LHCN-M2 (cell line): ENCODE measurements at places on chromosomes 12 and 14. TPM values are rescaled to one million over a fixed set of nuclear protein-coding genes. Genes with fewer than 3 reads are reported as not detected.

Gene SCN8A
- total RNA-seq = 7.2 and 7.4 TPM in 2 replicates

Gene WSB2
- 126 and 131 TPM in 2 replicates for total RNA-seq

DNA sequence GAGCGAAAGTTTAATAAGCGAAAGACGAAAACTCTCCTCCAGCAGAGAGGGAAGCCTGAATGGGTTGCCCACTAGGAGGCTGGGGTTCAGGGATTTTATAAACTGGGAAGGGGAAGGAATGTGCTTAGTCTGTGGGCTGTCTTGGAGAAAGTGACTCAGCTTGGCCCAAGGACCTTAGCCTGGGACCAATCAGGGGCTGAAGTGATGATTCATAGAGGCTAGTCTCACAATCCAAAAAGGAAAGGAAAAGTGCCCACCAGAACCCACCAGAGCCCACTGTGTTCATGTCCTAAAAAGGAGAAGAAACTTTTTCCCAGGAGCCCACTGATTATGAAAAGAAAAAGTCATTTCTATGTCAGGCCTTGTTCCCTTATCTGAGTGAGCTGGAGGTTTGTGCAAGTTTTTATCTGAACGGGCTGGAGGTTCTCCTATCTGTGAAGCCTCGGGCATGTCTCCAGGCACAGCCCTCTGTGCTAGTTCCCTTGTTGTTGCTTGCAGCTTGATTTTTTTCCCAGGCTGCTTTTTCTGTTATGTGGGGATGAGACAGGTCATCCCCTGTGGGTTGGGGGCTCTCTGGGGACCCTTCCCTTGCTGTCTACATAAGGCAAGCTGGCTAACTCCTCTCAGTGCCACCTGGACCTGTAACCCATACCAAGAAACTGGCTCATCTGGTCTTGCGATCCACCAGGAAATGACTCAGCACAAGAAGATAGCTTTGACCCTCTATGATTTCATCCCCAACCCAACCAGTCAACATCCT is 8.3 kb upstream of the GOLGA5 start:
- peak; percentile 50 for DNase-seq

GRCh38 chr12:71223139-71223538 is 65.3 kb upstream of the TSPAN8 start:
- DNase-seq = no peak

Gene SERPINA4
- not detected in 2 replicates for total RNA-seq

Gene SYCP3
- 0.34 TPM in 1 of 2 replicates, not detected in the other for total RNA-seq

DNA sequence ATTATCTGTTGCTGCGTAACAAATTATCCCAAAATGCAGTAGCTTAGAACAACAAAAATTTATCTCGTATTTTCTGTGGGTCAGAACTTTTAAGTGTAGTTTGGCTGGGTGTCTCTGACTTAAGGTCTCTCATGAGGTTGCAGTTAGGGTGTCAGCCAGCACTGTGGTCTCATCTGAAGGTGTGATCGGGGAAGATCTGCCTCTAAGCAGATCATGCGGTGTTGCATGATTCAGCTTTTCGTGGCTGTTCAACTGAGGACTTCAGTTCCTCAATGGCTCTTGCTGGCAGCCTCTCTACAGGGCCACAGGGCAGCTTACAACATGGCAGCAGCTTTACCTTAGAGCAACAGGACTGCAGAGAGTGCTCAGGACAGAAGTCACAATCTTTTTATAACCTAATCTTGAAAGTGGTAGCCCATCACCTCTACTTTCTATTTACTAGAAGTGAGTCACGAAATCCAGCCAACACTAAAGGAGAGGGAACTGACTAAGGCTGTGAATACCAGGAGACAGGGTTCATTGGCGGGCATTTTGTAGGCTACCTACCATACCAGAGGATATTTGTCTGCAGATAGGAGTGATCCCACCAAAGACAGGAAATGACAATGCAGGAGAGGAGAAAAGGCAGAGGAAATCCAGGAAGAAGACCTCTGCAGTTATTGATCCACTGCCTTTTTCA is 1.8 kb upstream of the TMPRSS12 start:
- DNase-seq = no peak

GRCh38 chr14:75697386-75697785 is 36.3 kb downstream of the TTLL5 start:
- no peak for DNase-seq

Gene INSM2
- 0.06 TPM in 1 of 2 replicates, not detected in the other for total RNA-seq

Gene SLC24A4
- not detected in 2 replicates for total RNA-seq

GRCh38 chr14:23831596-23831995 is 122.0 kb upstream of the DHRS4 start:
- peak; percentile 87 for DNase-seq

GRCh38 chr12:117025481-117026151 is 73.6 kb downstream of the TESC start:
- DNase-seq = peak; percentile 53

DNA sequence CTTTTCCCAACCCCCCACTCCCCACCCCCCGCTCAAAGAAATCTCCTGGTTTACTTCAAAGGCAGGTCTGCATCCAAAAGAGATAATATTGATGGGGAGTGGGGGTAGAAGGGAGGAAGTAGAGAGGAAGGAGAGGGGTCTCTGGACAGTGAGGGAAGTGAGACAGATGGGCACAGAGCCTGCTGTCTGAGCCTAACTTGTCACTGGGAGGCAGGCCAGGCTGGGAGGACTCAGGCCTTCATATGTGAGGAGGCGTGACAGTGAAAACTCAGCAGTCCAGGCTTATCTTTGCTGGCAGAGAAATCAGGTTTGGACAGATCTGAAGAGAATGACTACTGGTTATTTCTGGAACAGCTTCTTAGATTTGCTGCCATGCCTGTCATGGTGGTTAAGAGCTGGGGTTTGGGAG is 192.3 kb downstream of the NUAK1 start:
- no peak for DNase-seq

GRCh38 chr12:12194206-12194605 is 72.6 kb downstream of the LRP6 start:
- DNase-seq = peak; percentile 62

Gene KRT82
- total RNA-seq = not detected in 2 replicates

Gene GTF2A1
- 21.4 and 30.2 TPM in 2 replicates for total RNA-seq

Gene CAPZA3
- total RNA-seq = not detected in 2 replicates

DNA sequence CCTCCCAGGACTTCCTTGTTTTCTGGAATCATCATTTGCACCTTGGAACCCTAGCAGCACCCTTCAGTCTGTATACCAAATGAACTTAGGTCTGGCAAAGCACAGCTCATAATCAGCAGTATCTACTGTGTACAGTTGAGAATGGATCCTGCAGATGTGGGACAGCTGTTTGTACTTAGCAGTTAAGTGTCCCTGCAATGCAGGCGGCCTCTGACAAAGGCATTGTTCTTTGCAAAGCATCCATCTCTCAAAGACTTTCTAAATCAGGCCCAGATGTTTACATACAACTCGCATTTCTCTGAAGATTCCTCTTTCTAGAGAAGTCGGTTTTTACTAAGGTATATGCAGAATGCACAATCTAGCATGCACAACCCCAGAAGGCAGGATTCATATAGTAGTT is 170.5 kb upstream of the RBM19 start:
- no peak for DNase-seq

DNA sequence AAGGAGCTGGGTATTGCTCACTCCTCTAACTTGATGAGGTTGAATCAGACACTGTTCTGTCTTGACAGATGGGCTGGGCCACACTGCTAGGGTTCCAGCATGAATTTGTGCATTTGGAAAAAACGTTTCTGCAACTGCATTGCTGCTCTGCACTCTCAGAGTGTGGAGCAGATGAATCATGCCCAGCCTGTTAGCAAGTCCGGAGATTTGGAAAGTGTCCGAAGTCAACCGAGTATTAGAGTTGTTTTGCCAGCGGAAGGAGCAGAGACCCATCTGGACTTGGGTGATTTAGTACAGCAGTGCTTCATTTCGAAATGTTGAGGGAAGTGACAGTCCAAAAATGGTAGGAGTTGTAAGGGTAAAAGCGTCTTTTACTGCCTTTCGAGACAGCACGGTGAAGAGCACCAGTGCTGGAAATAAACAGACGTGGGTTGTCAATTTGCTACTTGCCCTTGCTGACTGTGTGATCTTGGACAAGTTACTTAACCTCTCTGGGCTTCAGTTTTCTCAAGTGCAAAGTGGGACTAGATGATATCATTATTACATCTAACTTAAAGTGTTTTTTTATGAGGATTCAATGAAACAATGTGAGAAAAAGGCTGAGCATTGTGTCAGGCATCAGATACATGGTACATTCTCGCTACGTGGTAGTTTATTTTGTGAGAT is 139.5 kb downstream of the CHST11 start:
- peak; percentile 71 for DNase-seq

- DNase-seq = no peak
These were observed 24.3 kb downstream of the SPRING1 start for GRCh38 chr12:116713527-116713926.

DNA sequence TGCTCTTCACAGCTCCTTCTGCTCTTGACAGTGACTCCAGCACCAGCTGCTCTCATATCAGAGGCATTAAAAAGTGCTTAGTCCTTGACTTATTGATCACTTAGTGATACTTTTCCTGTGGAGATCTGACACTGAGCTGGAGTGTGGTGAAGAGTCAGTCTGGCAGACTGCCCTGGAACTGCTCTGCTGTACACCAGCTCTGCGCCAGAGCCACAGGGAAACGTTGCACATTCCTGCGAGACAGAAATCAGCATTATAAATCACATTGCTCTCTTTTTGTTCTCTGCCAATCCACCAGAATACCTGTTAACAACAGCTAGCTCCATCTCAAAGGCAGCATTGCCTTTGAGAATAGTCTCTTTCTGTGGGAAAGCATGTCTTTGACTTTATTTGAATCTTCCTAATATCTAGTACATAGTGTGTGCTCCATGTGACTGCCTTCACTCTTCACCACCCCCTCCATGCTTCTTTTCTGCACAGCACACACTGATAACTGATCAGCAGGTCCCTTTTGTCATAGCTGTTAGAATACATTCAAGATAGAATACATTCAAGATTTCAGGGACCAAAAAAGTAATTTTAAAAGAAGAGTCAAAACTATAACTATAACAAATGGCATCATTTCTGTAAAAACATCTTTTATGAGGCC is 48.2 kb upstream of the VSX2 start:
- DNase-seq = no peak

DNA sequence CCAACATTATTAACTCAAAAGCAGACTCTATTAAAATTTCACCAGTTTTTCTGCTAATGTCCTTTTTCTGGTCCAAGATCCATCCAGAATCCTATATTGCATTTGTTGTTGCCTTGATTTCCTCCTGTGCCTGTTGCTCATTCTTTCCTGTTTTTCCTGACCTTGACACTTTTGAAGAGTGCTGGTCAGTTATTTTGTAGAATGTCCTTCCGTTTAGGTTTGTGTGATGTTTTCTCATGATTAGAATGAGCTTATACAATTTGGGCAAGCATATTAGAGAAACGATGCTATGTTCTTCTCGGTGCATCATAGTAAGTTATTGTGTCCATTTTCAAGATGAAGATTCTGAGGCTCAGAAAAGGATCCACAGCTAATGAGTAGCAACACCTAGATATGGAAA is 33.9 kb downstream of the PHLDA1 start:
- DNase-seq = no peak

- DNase-seq = peak; percentile 95
These were observed 380.2 kb downstream of the NAV3 start for GRCh38 chr12:78210894-78211302.

DNA sequence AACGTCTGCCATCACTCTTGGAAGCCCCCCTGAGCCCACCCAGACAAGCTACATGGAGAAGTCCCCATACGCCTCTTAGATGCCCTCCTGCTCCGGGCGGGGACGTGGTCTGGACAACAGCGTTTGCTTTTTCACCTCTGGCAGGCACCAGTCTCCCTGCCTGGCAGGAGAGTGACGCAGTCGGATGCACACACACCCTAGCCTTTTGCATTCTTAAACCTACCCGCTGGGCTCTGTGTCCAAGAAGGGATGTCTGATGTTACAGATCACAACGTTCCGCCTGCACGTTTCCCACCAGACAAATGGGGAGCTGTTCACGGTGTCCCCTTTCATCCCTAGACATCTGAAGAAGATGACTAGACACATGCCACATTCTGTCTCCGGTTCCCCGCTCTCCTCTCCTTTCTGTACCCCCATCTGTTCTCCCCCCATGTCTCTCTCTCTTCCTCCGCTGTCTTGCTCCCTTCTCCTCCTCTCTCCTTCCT is 100.2 kb downstream of the RIMBP2 start:
- no peak for DNase-seq

Gene AKAP6
- total RNA-seq = 1.8 and 2.7 TPM in 2 replicates

DNA sequence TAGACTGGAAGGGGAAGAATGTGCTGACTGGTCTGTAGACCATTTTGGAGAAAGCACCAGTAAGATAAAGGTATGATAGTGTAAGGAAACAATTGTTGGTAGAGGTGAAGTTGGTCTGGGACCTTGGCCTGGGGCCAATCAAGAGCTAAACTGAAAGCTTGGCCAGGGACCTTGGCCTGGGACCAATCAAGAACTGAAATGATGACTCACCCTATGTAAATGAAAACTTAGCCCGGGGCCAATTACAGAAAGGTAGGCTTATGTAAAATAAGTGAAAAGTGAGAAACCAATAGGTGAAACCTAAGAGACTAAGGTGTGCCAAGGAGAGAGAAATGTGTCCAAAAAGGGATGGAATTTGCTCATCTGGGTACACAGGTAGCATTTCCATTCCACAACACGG is 776.0 kb downstream of the C12orf50 start:
- DNase-seq = no peak

- peak; percentile 61 for DNase-seq
These were observed 642 bp downstream of the SLC38A2 start for GRCh38 chr12:46371718-46372543.

Gene GLI1
- 1.1 and 1.2 TPM in 2 replicates for total RNA-seq

DNA sequence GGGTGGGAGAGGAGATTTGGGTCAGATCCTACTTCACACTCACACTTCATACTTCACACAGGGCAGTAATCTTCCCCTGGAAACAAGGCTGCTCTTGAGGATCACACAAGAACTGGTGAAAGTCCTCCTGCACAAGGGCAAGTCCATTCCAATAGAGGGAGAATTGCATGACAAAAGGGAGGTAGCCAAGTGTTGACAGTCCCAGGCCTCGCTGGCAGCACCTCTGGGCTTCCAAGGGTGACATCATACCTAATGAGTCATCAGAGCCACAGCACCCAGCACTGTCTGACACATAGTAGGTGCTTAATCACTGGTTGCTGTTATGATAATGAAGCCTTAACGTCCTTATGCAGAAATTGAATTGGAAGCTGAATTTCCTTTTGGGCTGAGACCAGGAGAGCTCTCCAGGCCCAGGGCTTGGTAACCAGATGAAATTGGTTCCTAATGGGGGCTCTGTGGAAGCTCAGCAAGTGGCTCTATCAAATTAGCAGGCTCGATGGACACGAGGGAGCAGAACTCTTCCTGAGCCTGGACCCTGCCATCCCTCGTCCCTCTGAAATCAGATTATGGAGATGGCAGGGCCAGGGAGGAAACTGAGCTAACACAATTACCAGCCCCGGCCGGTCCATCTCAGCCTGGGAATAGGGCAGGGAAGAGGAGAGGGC is 58.8 kb upstream of the ACTN1 start:
- no peak for DNase-seq

- no peak for DNase-seq
These were observed 8.6 kb downstream of the TMEM179 start for GRCh38 chr14:104595911-104596450.

DNA sequence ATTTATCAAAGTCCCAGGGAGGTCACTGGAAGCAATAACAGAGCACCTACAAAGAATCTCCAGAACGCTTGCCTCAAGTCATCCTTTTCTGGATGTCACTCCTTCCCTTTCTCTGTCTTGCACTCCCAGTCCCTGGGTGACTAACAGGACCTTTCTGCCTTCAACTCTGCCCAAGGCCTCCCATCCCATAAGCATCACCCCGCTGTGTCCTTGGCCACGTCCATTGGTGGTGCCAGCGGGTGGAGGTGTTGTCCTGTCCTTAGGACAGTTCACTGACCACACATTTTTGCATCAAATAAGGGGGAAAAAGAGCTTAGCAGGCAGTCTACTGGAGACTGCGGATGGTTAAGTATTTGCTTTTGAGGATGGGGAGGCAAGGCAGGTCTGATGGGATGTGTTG is 23.6 kb upstream of the PLEK2 start:
- no peak for DNase-seq

Gene IAPP
- not detected in 2 replicates for total RNA-seq
